ENCODE measurements at places on chromosomes 11 and 22. TPM values are rescaled to one million over a fixed set of nuclear protein-coding genes. Genes with fewer than 3 reads are reported as not detected.

SLC15A3 gene
- 9.3 TPM for total RNA-seq

SLC22A12 gene
- total RNA-seq = not detected

SF3A1 gene
- 174 TPM for total RNA-seq

ME3 gene
- 115 TPM for total RNA-seq

TMEM86A gene
- 6.1 TPM for total RNA-seq

NXPE2 gene
- total RNA-seq = 0.81 TPM

SLC6A5 gene
- total RNA-seq = 1.5 TPM

HYLS1 gene
- total RNA-seq = 26.1 TPM

- H3K27ac ChIP-seq = no peak overlapping the region
- H3K4me1 ChIP-seq = no peaks in the 10 kb centered on the region
- no peaks in the 10 kb centered on the region for H3K36me3 ChIP-seq
- H3K27me3 ChIP-seq = no peaks in the 10 kb centered on the region
- no peak for DNase-seq
- H3K4me3 ChIP-seq = no peak overlapping the region
Observed at GRCh38 chr11:75035911-75036565, 47.3 kb downstream of the NEU3 start.

DNA sequence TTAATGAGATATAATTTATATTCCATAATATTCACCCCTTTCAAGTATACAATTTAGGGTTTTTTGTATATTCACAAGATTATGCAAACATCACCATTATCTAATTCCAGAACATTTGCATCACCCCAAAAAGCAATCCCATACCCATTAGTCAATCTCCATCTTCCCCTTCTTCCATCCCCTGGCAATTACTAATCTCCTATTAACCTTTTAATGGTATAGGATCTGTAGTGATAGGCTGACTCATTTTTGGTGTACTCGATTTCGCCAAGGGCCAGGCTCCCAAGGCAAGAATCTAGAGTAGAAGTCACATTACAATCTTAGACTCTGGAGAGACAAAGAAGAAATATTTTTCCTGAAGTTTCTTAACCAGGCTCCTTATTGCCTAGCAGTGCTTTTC lies 113.4 kb downstream of the GAB2 start:
- no peak for DNase-seq
- H3K4me1 ChIP-seq = peaks cover 8% of the 10 kb centered on the region
- no peak overlapping the region for H3K4me3 ChIP-seq

DNA sequence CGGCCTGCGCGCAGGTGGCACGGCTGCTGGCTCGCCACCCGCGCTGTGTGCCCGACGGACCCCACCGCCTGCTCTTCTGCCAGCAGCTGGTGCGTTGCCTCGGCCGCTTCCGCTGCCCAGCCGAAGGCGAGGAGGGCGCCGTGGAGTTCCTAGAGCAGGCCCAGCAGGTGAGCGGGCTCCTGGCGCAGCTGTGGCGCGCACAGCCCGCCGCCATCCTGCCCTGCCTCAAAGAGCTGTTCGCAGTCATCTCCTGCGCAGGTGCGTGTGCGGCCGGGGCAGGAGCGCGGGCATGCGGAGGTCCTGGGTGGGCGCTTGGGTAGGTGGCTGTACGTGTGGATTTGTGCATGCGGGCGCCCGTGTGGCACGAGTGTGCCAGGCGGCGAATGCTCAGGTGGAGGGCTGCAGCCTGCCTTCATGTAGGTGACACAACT lies 8.0 kb downstream of the USP35 start:
- H3K4me1 ChIP-seq = peaks cover 12% of the 10 kb centered on the region
- H3K27me3 ChIP-seq = no peaks in the 10 kb centered on the region

GRCh38 chr11:111526501-111526900 lies 11.9 kb downstream of the HOATZ start:
- no peaks in the 10 kb centered on the region for H3K27me3 ChIP-seq
- no peak overlapping the region for H3K27ac ChIP-seq
- H3K36me3 ChIP-seq = no peaks in the 10 kb centered on the region

GRCh38 chr11:20161230-20161918 lies 1.1 kb upstream of the DBX1 start:
- no peak overlapping the region for H3K4me3 ChIP-seq
- peaks cover 5% of the 10 kb centered on the region for H3K4me1 ChIP-seq
- no peak for DNase-seq
- no peaks in the 10 kb centered on the region for H3K36me3 ChIP-seq
- no peaks in the 10 kb centered on the region for H3K27me3 ChIP-seq
- no peak overlapping the region for H3K27ac ChIP-seq

- H3K4me1 ChIP-seq = no peaks in the 10 kb centered on the region
- H3K4me3 ChIP-seq = no peak overlapping the region
- no peak for DNase-seq
- no peaks in the 10 kb centered on the region for H3K36me3 ChIP-seq
- no peaks in the 10 kb centered on the region for H3K27me3 ChIP-seq
Observed at GRCh38 chr22:45649809-45650208, 21.8 kb upstream of the ATXN10 start.

DNA sequence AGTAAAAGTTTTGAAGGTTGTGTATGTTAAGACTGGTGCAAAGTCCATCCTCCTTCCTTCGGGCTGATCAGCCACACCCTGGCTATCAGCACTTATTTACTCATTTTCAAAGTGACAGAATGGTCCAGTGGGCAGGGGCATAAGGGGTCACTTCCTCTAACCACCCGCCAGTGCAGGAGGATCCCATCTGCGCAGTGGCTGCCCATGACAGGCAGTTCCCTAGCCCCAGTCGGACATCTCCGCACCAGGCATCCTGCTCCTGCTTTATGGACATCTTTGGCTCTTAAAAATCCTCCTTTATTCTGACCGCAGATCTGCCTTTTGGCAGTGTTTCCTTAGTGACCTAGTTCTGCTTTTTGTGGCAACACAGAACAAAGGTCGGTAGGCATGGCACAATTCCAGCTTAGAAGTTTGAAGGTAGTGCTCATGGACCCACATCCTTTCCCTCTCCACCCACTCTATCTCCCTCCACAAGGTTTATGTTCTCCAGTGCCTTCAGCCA lies 55.9 kb downstream of the BMAL1 start:
- no peak overlapping the region for H3K27ac ChIP-seq
- H3K27me3 ChIP-seq = no peaks in the 10 kb centered on the region
- H3K36me3 ChIP-seq = no peaks in the 10 kb centered on the region
- no peak overlapping the region for H3K4me3 ChIP-seq
- no peak for DNase-seq

GRCh38 chr11:88801484-88802123 lies 264.2 kb downstream of the GRM5 start:
- no peak for DNase-seq
- no peak overlapping the region for H3K4me3 ChIP-seq
- H3K36me3 ChIP-seq = no peaks in the 10 kb centered on the region

Data from testis (tissue), 5 donors.